NCI-H345 (cell line): ENCODE measurements at places on chromosomes 5 and 9.

DNA sequence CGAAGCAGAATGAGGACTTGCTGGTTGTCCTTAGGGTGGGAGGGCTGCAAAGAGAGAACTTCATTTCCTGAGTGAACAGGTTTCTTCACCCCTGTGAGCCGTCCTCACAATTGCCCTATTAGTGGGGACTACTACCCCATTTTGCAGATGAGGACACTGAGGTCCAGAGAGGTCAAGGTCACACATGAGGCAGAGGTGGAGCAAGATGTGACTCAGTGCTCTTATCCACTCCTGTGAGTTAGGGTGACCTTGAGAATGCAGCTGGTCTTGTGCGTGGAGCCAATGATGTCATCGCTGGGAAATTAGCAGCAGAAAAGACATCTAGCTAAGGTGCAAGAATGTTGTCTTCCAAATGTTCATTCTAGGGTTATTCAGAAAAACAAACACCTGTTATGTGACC lies 26.9 kb downstream of the GPRIN1 start:
- DNase-seq: no peak

GRCh38 chr5:161023551-161023950 lies 171.5 kb upstream of the ATP10B start:
- DNase-seq: peak; percentile 31

DNA sequence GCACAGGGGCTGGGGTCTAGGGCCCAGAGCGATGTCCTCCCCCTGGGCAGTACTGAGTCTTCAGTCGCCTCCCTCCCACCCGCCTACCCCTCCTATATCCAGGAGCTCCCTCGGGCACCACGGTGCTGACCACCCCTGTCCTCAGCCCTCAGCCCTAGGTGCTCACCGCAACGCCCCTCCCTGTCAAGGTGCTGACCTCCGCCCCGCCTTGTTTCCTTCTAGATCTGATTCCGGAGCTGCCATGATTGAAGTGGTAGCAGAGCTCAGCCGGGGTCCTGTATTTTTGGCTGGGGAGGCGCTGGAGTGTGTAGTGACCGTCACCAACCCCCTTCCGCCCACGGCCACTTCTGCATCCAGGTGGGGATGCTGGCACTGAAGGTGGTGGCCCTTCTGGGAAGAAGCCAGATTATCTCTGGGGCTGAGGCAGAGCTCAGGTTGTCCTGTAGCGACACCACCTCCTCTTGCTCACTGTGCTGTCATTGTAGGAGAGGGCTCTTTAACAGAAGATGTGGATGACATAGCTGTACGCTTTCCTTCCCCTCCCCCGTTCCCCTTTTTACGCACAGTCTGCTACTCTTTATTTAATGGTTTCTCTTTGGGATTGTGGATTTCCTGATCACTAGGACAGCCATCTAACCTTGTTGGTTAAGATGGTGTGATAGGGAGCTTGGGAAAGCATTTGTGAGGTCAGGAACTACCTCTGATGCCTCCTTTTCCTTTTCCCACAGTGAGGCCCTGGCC lies 598 bp downstream of the RGP1 start:
- DNase-seq: no peak

GRCh38 chr5:61351733-61352132 lies 19.7 kb downstream of the ZSWIM6 start:
- no peak for DNase-seq

DNA sequence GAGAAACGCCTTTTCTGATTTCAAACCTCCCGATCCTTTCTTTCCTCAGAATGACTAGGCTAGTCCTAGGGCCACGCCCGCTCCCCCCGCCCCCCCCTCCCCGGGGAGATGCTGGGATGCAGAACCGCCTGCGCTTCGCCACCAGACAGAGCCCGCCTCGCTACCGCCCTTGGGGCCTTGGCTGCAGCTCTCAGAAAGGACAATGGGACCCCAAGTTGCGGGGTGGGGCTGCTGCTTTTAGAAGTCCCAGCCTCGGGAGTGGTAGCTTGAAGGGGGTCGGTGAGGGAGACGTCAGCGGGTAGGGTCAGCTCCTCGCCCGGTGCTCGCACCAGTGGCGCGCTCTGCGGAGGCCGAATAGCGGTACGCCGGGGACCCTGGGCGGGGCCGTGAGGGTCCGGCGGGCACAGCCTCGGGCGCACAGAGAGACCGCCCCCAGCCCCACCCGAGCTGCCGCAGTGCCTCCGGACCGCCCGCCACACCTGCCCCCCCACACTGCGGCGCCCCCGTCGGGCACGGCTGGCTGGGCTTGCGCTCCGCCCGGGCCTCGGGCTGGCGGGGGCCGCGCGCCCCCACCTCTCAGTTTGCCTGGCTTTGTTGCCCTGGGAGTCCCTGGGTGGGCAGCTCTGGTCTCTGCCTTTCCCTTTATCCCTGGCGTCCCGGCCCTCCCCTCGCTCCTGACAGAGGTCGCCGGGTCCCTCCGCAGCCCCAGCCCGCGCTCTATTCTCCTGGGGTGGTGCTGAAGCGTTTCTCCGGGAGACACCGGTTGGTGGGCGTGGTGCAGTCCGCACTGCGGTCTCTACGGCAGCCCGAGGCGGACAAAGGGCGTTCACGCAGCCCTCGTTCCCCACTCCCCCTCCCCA lies 1.2 kb downstream of the MAP1B start:
- peak; percentile 74 for DNase-seq

DNA sequence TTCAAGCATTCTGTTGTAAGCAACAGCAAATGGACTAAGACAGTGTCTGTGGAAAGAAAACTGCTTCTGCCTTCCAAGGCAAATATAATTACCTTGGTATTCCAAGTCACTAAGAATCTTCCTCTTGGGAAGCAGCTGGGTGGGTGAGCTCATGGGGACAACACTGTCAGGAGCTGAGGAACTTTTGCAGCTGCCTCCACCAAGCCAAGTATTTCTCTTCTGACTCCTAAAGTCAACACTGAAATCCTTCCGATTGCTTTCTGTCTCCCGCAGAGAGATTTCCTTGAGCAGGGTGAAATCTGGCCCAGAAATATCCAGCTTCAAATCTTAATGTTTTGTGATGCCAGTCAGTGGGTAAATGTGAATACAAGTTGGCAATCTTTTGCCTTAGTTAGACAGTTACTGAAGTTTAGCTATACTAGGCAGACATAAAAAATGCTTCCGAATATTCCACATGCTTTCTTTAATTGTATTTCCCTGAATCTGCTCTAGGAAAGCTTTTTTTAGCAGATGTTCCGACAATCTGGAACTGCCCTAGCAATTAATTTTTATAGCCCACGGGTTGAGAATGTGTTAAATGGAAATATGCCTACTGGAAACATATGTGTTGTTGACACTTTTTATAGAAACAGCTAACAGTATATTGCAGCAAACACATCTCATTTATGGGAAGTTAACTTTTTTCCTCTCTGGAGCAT lies 369.9 kb upstream of the DAB2 start:
- no peak for DNase-seq

- DNase-seq: no peak
Measured at GRCh38 chr5:16508730-16509531, 43.3 kb upstream of the ZNF622 start.

DNA sequence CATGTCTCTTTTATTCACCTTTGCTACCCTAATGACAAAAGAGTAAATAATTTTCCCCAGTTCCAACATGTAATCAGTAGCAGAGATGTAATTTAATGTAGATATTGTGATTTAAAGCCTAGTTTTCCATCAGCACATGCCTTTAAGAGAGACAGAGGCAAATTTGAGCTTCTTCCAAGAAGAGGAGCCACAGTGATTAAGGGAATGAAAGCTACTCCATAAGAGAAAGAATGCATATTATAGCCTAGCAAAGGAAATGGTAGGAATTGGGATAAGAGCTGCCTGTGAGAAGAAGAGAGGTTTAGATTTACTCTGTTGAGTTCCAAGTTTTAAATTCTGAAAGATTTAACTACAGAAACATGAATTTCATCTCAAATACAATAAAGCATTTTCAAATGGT lies 591.0 kb upstream of the DMAC1 start:
- no peak for DNase-seq

DNA sequence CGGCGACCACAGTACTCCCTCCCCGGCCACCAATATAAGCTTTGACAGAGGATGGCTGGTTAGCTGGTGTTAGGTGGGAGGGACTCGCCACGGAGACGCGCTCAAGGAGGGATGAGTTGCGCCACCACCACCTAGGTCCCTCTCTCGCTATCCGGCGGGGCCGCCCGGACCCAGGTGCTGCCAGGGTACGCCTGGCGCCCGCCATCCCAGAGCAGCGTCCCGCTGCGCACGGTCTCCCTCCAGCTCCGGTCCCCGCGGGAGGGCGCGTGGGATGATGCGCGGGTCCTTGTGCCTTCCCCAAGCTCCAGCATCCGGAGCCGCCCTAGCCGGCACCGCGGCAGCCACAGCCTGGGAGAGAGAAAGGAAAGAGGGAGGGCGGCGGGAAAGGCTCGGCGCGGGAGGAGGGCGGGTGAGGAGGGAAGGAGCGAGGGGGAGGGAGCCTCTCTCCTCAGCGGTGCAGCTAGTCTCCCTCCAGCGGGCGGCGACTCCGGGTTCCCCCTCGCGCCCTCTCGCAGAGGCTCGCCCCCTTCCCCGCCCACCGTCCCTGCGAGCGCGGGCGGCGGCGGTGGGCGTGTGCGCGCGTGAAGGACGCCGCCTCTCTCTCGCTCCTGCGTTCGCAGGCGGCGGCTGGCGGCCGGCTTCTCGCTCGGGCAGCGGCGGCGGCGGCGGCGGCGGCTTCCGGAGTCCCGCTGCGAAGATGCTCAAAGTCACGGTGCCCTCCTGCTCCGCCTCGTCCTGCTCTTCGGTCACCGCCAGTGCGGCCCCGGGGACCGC lies at the start of gene CAMK4:
CAMK4 (plus strand) TSS at position 598 of the 774 bp plus-strand sequence; CDS start at position 698, 100 bp downstream.
- DNase-seq: peak; percentile 76

DNA sequence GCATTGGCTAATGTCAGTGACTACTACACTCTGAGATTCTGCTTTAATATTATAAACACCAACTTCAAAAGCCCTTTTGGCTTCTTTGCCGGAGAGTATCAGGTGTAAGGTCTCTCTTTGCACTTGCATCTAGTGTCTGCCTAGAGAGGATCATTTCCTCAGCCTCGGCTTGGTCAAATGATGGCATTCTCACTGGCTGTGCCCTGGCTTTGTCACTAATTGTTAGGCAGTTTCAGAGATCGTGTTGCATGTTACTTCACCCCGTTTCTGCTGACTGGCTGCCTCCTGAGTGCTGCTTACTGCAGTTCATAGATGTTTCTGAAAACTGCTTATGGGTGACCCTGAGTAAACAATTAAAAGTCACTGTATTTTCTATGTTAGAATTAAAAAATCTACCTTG lies 48.8 kb downstream of the SLC1A3 start:
- DNase-seq: no peak

DNA sequence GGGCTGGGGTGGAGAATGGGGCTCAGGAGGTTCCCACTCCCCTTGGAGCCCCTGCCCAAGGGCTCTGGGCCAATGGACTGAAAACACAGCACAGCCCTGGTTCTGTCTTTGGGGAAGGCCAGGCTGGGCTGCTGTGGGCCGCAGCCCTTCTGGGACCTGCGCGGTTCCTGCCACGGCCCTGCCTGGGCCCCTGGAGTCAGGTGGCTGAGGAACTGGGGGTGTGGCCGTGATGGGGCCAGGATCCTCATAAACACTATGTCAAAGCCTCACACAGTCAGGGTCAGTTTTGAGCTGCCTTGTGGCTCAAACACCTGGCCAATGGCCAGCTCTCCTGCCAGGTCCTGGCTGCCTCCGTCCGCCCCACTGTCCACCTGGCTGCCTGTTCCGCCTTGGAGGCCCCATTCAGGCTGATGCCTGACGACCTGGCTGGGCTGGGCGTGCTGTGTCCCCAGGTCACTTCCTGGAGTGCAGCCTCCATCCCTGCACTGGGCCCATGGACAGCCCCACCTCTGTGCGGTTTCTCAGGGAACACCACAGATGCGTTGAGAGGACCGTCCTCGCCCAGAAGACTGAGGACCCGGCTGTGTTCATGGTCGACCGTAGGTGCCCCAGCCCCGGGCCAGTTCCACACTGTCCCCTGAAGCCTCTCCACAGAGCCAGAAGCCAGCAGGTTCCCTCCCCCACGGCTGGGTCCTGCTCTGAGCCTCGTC lies 27.5 kb downstream of the PAEP start:
- no peak for DNase-seq
